ENCODE measurements at places on chromosomes 6 and 20.

GRCh38 chr6:5305968-5306626 lies 44.8 kb downstream of the FARS2 start:
- DNase-seq = no peak

DNA sequence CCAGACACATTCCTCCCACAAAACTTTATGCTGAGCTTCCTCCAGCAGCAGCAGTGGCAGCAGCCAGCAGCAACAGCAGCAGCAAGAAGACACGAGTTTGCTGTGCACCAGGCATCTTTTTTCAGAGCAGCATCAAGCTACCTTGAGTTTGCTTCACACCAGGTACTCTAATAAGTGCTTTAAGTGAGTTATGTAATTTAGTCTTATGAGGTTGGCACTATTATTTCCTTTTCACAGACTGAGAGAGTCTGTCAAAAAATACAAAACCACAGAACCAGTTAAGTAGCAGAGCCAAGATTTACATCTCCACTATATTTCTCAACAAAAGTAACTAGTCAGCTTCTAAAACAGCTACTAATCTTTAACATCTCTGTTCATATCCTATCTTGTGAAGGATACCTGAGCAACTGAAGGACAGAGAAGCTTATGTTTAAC lies 23.7 kb downstream of the RANBP9 start:
- no peak for DNase-seq

DNA sequence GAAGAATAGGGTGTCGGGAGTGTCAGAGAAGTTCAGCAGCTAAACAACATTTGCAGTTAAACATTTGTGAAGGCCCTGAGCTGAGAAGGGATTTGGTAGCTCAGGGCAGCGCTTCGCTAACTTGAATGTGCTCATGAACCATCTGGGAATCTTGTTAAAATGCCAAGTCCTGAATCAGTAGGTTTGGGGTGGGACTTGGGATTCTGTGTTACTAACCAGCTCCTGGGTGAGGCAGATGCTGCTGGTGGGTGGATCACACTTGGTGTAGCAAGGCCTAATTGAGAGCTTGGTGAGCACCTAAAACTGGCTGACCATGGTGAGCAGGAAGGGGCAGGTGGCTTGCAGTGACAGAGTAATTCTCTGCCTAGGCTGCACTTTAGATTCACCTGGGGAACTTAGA lies 5.9 kb downstream of the PTPRA start:
- DNase-seq = no peak

GRCh38 chr6:44253307-44254101 lies 3.8 kb downstream of the SLC35B2 start:
- DNase-seq = peak; percentile 57

DNA sequence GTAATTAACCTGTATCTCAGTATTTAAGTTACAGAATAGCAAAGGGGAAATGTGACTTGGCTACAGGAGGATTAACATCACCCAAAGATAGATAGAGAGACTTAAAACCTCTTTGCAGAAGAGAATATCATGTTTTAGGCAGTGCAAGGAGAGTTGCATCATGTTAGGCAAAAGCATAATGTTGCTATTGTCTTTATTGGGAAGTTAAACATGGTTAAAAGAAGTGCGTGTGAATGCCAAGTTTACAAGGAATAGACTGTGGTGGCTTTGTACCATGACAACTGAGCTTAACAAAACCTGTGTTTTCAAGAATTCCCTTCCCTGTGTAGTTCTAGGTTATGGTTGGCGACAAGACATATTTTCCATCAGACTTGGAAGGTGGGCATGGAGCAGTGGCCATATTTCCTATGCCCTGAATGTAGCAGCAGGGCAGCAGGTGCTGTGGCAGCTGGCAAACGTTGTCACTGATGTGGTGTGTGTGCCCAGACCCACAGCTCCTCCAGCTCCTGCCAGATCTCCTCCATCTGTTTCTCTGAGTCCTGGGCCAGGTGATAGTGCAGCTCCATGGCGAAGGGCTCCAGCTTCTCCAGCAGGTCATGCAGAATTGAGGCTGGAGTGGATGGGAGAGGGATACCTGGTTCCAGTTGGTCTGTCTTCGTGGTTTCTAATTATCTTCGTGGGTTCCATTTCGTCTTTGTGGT lies 163.3 kb downstream of the QRSL1 start:
- DNase-seq = no peak

- DNase-seq = peak; percentile 48
Observed at GRCh38 chr20:325889-326644, 715 bp downstream of the SOX12 start.

- DNase-seq = no peak
Observed at GRCh38 chr6:40466986-40467539, 120.1 kb downstream of the LRFN2 start.

GRCh38 chr6:89679215-89680120 lies 40.9 kb upstream of the LYRM2 start:
- DNase-seq = no peak

- no peak for DNase-seq
Observed at GRCh38 chr6:46329568-46329967, 158.8 kb upstream of the ENPP5 start.

- no peak for DNase-seq
Observed at GRCh38 chr6:86888301-86888700, 49.0 kb upstream of the HTR1E start.

- no peak for DNase-seq
Observed at GRCh38 chr6:24926192-24926591, 9.6 kb downstream of the RIPOR2 start.

DNA sequence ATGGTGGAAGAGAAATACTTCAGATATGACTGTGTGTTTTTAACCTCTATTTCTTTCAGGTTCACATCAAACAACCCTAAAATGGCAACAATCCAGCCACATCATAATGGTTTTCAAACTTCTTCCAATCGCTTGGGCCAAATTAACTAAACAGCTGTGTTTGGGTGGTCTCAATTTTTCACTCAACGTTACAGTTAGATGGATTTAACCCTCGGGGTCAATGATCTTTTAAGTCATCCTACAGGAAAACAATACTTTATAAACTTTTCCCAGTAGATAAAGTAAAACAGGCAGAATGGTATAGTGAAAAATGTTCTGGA lies 60.4 kb downstream of the EPB41L2 start:
- DNase-seq = no peak

DNA sequence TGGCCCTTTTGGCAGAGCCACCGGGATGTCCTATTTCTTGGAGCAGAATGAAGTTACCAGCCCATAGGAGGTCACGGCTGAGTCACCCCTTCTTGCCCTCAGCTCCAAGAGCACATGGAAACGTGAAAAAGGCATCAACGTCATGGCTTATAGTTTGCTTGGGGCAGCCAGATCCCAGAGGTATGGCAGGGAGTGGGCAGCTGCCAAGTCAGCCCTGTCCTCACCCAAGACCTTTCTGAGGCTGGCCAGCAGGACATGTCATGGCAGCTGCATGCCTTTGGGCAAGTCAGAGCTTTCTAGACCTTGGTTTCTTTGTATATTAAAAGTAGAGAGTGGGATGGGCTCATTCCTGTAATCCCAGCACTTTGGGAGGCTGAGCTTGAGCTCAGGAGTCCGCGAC lies 8.2 kb upstream of the MDFI start:
- no peak for DNase-seq

GRCh38 chr6:134041093-134041492 lies 11.3 kb downstream of the SLC2A12 start:
- DNase-seq = no peak

DNA sequence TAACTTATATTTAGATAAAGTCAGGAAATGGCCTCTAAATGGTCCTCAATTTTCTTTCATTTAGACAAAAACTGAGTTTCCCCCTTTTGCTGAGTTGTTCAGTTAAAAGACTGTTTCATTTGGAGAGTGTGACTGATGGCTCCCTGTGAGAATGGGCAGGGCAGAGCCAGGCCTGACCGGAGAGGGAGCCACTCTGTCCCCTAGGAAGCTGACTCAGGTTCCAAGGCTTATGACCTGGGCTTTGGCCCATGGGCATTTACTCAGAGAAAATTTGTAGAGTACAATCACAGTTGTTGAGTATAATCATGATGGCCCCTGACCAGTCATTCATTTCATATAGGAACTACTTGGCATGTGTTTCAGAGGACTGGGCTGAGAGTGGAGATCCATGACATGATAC lies 37.0 kb upstream of the AIG1 start:
- DNase-seq = no peak

DNA sequence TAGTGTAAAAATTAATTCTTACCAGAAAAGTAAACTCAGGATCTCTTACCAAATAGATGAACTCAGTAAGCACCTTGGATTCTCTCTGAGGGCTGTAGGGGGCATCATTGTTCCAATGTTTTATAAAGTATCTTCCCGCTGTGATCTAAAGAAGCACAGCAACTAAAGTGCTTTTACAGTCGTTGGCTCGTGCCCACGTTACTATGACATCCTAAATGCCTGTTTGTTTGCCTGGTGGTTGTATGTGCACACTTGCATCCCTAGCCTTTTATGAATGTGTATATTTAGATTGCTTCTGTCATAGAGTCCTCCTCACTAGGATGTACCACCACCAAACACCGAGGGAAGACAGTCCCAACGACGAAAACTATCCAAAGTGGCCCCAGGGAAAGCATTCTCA lies 34.5 kb downstream of the SLX4IP start:
- no peak for DNase-seq

- no peak for DNase-seq
Observed at GRCh38 chr20:33165416-33166055, 2.4 kb upstream of the BPIFA2 start.

GRCh38 chr20:54772893-54773642 lies 297.7 kb downstream of the DOK5 start:
- no peak for DNase-seq

- DNase-seq = no peak
Observed at GRCh38 chr6:18076231-18076630, 46.2 kb downstream of the NHLRC1 start.

DNA sequence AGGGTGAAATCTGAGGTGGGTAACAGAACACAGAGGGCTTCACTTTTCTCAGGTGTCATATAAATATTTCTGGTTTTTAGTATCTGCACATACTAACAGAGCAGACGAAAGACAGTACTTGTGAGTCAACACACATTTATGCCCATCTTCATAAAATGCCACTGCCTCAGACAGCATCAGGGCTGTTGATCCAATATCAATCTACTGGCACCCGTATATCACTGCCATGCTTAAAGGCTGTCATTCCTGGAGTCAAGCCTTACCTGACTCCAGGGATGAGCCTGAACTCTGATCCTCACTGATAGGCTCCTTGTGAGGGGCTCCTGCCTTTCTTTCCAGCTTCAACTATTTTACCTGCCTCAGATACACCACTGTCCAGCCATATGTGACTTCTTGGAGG lies 595.7 kb downstream of the TFAP2B start:
- no peak for DNase-seq

DNA sequence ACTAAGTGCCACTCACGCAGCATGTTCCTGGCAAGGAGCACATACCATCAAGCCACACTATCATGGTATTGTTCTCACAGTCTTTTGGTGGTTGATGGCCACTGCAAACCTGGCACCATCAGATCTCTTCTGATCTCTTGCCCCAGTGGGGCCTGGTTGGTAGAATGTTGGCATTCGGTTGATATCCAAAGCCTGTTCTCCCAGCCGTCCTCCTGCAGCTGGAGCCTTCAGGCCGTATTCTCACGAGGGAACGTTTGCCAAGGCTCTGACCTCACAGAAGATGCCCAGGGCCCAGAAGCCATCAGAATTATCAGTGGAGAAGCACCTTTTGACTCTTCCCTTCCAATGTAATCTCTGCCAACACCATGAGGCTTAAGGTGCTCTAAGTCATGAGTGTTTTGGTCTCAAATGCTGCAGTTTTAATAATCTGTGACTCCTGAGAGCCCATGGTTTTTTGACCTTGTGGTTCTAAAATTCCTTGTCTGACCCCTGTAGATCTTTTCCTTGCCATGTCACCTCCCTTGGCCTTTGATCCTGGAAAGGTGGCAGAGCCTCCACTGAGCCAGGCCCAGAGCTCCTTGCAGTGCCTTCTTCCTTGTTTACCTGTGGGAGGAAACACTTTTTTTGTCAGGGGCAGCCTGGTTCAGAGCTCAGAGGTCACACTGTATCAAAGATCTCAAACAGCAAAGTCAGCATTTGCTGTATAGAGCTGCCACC lies 27.8 kb downstream of the POFUT1 start:
- DNase-seq = no peak

GRCh38 chr6:106967936-106968555 lies 6.5 kb downstream of the CD24 start:
- no peak for DNase-seq

DNA sequence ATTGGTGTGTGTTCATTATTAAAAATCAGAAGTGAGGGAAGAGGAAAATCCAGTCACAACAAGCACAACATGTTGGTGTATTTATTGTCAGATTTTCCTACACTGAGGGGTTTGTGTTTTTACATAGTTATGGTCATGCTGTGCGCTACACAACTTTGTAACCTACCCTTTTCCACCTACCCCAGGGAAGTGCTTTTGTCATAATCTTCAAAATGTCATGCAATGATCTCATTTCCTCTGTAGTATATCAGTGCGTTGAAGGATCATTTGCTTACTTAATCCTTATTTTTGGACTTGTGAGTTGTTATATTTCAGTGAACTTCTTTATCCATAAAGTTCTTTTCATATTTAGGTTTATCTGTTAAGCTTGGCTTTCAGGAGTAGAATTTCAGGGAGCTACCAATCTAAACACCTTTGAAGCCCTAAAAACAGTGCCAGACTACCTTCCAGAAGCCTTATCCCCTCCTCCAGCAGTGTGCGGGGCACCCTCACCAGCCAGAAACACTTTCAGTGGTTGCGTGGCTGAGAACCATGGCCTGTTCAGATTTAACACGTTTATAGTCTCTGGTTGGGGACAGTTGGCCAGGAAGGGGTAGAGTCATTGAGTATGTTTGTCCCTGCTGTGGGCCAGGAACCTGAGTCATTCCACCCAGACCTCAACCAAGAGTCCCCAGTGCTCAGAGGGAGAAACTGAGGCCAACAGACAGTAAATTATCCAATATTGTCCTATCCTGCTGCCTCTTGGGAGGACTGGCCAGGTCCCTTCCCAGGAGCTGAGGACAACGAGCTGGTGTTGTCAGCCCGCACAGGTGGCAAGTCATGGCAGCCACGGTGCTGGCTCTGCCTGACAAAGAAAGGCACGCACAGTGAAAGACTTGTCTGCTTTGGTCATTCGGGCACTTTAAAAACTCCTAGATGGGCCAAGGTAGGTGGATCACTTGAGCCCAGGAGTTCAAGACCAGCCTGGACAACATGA lies 40.3 kb downstream of the STK35 start:
- DNase-seq = no peak

GRCh38 chr6:127737768-127738167 lies 160.8 kb downstream of the C6orf58 start:
- no peak for DNase-seq

DNA sequence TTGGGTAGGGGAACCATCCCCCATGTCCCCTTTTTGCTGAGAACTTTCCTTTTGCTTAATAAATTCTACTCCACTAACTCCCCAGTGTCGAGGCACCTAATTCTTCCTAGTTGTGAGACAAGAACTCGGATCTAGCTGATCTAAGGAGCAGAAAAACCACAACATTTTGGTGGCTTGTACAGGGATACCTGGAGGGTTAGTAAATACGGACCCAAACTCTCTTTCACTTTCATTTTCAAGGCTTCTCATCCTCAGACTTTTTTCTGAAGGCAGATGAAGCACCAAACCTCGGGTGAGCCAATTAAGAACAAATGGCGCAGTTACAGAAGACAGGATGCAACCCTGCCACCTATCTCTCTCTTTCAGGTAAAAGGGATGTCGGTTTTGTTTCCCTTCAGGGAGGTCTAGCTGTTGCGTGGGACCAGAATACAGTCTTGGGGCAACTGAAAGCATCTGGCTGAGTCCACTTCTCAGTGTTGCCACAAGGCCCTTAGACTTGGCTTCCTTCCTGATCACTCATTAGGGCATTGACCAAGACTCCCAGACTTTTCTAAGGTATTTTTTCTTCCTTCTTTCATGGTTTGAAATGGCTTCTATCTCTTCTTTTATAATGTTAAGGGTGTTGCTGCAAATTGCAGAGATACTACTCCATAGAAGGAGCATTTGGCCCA lies 11.1 kb upstream of the HTR1B start:
- no peak for DNase-seq

All from activated CD4-positive, alpha-beta T cell treated with anti-CD3 and anti-CD28 coated beads for 4 hours (primary cell).